ENCODE measurements at places on chromosomes 12 and 14.

DNA sequence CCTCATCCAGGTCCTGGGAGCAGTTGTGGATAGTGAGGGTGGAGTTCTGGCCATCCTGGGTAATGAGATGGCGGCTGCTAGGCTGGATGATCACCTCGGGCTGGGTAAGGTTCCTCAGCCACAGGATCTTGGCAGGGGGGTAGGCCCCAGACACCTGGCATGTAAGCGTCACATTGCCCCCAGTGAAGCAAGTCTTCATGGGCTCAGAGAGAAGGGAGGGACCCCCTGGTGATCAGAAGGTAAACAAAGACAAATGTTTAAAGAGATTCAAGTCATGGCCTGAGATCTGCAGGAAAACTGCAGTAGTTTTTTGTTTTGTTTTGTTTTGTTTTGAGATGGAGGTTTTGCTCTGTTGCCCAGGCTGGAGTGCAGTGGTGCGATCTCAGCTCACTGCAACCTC, 12.8 kb upstream of the WSB2 start:
- no peak for DNase-seq

GRCh38 chr14:57939084-57939483, 73.2 kb upstream of the SLC35F4 start:
- no peak for DNase-seq

DNA sequence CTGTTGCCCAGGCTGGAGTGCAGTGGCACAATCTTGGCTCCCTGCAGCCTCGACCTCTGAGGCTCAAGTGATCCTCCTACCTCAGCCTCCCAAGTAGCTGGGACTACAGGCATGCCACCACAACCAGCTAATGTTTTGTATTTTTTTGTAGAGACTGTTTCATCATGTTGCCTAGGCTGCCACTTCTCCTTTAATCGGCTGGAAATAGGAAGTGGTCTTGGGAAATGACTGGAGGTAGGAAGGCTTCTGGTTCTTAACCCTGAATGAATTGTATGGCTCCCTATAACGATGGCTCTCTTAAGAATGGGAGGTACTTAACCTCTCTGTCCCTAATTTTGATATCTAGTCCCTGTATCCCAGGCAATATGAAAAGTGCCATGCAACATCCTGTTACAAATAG, 113.9 kb upstream of the USP15 start:
- no peak for DNase-seq

- DNase-seq = no peak
Measured at GRCh38 chr12:104276273-104277131, 27.0 kb upstream of the EID3 start.

- no peak for DNase-seq
Measured at GRCh38 chr12:108779998-108780688, 48.8 kb upstream of the CORO1C start.
